ENCODE measurements at places on chromosomes 3 and 15. TPM values are rescaled to one million over a fixed set of nuclear protein-coding genes. Genes with fewer than 3 reads are reported as not detected.

Gene MYRIP
- total RNA-seq, result not detected

Gene PLSCR4
- not detected for total RNA-seq

Gene NDUFAF3
- total RNA-seq, result 129 TPM

Gene SEMA6D
- total RNA-seq, result not detected

Gene SPATA12
- total RNA-seq, result not detected

GRCh38 chr3:151896246-151897012, 23.0 kb downstream of the SUCNR1 start:
- DNase-seq, result no peak

DNA sequence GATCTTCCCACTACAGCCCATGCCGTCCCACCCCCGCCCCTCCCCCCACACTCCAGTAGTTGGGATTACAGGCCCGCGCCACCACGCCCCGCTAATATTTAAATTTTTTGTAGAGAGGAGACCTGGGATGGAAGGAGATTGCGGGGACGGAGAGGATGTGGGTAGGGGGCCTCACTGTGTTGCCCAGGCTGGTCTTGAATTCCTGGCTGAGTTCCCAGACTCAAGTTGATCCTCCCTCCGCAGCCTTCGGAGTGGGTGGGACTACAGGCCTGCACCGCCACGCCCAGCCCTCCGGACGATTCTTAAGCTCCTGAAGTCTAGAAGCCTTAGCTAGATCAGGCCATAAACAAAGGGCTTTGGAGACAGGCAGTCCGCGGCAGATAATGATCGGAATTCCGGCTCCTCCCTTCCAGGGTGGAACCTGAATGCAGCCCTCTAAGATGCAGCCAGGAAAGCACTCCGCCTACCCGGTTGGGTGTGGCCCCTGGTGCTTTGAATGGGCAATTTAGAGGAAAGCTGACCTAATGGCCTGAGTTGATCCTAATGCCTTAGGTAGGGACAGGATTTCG, at the start of gene DPPA2:
TSS of gene DPPA2 (minus strand) at position 356 of the 569 bp plus-strand sequence. CDS start 1,975 bp downstream, outside the sequence.
- DNase-seq, result no peak

All from activated T-helper 1 cell treated with anti-CD3 and anti-CD28 coated beads, Interleukin-12 subunit alpha, Interleukin-12 subunit beta, Interleukin-2, Interleukin-4 antibody, amounts not matched to agents 30 ng/mL and 10 ng/mL and 1 ng/mL, durations not matched to agents 14 hours and 24 hours and 36 hours (primary cell).